Foreskin keratinocyte (primary cell): ENCODE measurements at places on chromosomes 4 and X. TPM values are rescaled to one million over a fixed set of nuclear protein-coding genes. Genes with fewer than 3 reads are reported as not detected.

PRKG2 gene
- 0.07 and 0.11 TPM in 2 replicates for polyA plus RNA-seq

ZNF157 gene
- 0.07 TPM in 1 of 2 replicates, not detected in the other for polyA plus RNA-seq

SLC7A11 gene
- 2.7 and 4.7 TPM in 2 replicates for polyA plus RNA-seq

SNCA gene
- 50.2 and 66.0 TPM in 2 replicates for polyA plus RNA-seq

GPRASP2 gene
- 2.4 and 2.9 TPM in 2 replicates for polyA plus RNA-seq

CT83 gene
- not detected in 2 replicates for polyA plus RNA-seq

DSPP gene
- not detected in 2 replicates for polyA plus RNA-seq

IL21 gene
- polyA plus RNA-seq: not detected in 2 replicates

SPP1 gene
- polyA plus RNA-seq: 0.21 and 0.24 TPM in 2 replicates

ZNF674 gene
- polyA plus RNA-seq: 0.68 and 0.71 TPM in 2 replicates

P2RY4 gene
- polyA plus RNA-seq: not detected in 2 replicates

CPLX1 gene
- polyA plus RNA-seq: 0.03 and 0.06 TPM in 2 replicates

GDPD2 gene
- 0.04 and 0.09 TPM in 2 replicates for polyA plus RNA-seq

SERTM2 gene
- polyA plus RNA-seq: not detected in 2 replicates

GASK1B gene
- 0.24 and 0.37 TPM in 2 replicates for polyA plus RNA-seq

MGARP gene
- 0.27 and 0.30 TPM in 2 replicates for polyA plus RNA-seq

TMEM271 gene
- not detected in 2 replicates for polyA plus RNA-seq

FAM236C gene
- polyA plus RNA-seq: not detected in 2 replicates

F8A2 gene
- not detected in 2 replicates for polyA plus RNA-seq

SHOX gene
- polyA plus RNA-seq: not detected in 2 replicates

DRP2 gene
- 0.04 and 0.09 TPM in 2 replicates for polyA plus RNA-seq

SLC4A4 gene
- 0.46 and 1.4 TPM in 2 replicates for polyA plus RNA-seq

DUSP9 gene
- polyA plus RNA-seq: 1.2 and 1.4 TPM in 2 replicates

ARR3 gene
- not detected in 2 replicates for polyA plus RNA-seq

JADE3 gene
- polyA plus RNA-seq: 2.1 and 2.6 TPM in 2 replicates

PTCHD1 gene
- not detected in 2 replicates for polyA plus RNA-seq

PNMA6A gene
- 0.37 and 0.64 TPM in 2 replicates for polyA plus RNA-seq

PDGFRA gene
- polyA plus RNA-seq: not detected in 2 replicates

ANXA3 gene
- 361 and 377 TPM in 2 replicates for polyA plus RNA-seq

FAM47E gene
- 0.07 TPM in 1 of 2 replicates, not detected in the other for polyA plus RNA-seq

FAM47A gene
- polyA plus RNA-seq: not detected in 2 replicates

GALNT7 gene
- 4.7 and 6.4 TPM in 2 replicates for polyA plus RNA-seq

SRPX2 gene
- polyA plus RNA-seq: 0.36 and 0.76 TPM in 2 replicates
